ENCODE measurements at places on chromosomes 6 and 20.

DNA sequence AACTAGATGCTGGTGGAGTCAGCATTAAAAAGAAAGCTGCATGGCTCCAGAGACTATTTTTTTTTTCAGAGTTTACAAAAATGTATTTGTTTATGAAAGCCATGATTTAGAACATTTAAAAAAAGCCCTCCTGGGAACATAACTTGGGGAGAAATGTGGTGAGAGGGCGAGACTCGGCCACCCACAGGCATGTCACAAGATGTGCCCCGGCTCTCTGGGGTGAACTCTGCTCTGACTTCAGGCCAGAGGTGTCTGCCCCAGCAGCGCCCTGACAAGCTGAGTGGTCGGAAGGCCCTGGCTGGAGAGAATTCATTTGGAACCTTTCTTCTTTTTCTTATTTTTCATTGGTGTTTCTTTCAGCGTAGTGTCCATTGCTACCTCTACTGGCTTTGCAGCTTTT lies 21.7 kb upstream of the RFPL4B start:
- no peak for DNase-seq

GRCh38 chr6:85975957-85976356 lies 333.3 kb upstream of the SYNCRIP start:
- DNase-seq, result no peak

DNA sequence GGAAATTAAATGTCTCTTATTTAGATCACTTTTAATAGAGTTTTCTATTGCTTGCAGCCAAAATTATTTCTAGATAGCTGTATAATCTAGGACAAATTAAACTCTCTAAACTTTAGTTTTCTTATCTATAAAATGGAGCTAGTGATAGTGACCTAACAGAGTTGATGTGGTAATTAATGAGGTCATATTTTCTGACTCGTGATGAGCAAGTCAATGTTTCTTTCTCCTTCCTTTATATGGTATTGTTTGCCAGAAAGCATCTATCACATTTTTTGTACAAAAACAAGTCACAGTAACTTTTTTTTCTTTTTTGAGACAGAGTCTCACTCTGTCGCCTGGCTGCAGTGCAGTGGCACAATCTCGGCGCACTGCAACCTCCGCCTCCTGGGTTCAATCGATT lies 267.7 kb downstream of the FARS2 start:
- no peak for DNase-seq

DNA sequence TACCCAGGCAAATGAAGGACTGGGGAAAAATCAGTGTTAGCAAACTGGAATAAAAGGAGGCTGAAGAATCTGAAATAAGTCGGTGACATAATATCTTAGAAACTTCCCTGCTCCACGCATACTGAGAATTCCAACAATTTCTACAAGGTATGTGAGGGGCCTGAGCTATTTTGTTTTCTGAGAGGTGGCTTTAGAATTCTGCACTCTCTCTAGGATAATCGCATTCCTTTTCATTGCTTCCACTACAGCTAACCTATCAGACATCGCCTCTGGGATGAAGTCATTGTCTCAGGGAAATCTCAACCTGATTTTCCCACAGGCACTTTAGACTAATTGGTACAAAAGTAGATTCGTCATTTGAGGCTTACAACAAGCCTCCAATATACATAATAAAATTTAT lies 740.8 kb downstream of the PHF3 start:
- no peak for DNase-seq

DNA sequence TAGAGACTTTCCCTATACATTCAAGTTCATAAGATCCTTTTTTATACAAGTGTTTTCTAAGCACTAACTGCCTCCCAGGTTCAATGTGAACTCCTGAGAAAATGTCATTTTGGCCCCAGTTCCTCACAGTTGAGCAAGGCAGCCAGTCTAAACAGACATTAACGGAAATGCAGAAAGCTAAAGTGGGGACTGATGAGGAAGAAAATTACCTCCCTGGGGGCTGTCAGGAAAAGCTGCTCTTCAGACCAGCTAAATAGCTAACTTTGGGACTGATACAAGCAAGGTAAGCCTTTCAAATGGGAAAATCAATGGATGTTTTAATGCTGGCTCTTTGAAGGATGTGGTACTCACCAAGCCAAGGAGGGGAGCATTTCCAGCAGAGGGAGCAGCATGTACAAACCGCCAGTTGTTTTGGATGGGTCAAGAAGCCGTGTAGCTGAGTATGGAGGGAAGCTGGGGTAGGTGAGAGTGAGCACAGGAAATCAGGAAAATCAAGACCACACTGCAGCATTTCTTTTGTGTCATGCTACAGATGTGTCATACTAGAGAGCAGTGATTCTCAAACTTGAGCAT lies 180.8 kb upstream of the CHD6 start:
- DNase-seq, result no peak

DNA sequence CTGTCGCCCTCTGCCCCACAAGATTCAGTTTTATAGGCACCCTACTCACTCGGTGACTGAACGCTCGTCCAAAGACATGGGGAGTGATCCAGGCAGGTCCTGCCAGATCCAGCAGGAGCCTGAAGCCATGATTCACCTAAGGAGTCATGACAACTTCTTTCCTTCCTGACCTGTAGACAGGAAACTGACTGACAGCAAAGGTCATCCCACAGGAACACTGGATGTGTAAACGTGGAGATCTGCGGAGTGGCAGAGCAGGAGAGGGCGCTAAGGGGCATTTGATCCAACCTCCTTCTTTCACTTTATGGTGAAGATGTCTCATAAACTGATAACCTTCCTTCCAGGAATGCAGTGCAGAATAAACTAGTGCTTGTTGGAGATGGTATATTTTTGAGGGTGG lies 192.2 kb downstream of the GJA10 start:
- DNase-seq, result no peak

GRCh38 chr6:134729561-134729960 lies 220.3 kb downstream of the ALDH8A1 start:
- DNase-seq, result no peak

DNA sequence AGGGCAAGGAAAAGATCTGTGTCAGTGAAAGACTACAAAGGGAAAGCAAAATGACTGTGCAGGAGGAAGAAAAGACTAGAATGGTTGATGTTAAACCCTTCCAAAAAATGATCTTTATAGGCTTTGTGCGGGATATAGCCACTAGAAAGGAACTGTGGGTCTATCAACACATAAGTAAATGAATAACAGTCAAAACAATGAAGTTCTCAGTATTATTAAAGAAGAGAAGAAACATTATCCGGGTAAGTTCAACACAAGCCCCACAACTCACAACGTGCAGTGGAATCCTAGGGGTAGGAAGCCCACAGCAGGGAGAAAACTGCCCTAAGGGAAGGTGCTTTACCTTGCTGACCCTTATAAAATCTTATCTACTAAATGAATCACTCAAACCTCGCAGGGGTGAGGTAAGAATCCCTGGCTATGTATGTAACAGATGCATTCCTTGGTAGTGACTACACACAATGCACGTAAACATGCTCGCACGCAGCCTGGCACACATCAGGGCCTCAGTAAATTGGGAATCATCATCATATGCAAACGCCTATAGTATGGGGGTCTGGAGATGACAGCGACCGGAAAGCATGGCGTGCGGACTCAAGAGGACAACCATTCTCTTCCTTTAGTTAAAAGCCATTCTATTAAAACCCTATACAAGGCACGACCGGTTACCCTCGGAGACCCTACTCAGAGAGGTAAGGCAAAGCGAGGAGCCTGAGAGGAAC lies 11.3 kb downstream of the TFAP2A start:
- DNase-seq, result no peak

- DNase-seq, result no peak
Observed at GRCh38 chr6:13667655-13668054, 44.0 kb downstream of the RANBP9 start.

- no peak for DNase-seq
Observed at GRCh38 chr6:139027620-139028182, 844 bp upstream of the ABRACL start.

GRCh38 chr6:11613858-11614257 lies 76.3 kb downstream of the TMEM170B start:
- DNase-seq, result no peak

DNA sequence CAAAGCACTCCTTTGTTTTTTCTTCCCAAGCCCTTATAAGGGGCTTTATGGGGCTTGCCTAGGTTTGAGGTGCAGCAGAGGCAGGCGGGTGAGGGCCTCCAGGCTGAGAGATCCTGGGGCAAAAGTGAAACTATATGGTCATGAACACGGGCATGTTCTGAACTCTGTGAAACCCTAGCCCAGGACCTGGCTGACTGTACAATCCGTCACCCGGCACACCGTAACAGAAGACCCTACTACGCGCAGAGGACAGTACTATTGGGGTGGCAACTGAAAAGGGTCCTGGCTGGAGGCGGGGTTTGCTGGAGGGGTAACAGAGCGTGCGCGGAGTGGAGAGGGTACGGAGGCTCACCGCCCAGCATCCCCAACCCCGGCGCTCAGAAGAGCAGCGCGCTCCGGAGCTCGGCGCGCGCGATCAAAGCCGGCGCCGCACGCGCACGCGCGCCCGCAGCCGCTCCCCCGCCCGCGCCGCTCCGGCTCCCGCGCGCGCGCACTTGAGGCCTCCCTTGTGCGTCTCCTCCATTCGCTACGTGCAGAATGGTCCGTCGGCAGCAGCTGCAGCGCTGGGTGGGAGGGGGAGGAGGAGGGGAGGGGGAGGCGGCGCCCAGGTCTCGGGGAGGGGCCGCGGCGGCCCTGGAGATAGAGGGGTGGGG lies 54.2 kb downstream of the MRPL14 start:
- peak; percentile 81 for DNase-seq

DNA sequence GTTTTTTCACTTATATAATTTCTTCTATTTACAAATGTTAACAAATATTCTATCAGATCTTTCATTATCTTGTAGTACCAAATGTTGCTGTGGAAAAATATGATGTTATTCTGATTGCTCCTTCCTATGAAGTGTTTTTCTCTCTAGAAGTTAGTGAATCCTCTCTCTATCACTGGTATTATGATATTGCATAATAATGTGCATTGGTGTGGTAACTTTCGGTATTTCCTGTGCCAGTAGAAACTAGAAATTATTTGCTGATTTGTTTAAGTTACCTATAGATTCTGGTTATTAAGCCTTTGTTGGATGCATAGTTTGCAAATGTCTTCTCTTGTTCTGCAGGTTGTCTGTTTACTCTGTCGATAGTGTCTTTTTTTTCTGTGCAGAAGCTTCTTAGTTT lies 342.5 kb downstream of the CENPW start:
- no peak for DNase-seq

All from CD8-positive, alpha-beta memory T cell (primary cell).